HAP-1 (cell line): ENCODE measurements at places on chromosomes 16 and 17.

DNA sequence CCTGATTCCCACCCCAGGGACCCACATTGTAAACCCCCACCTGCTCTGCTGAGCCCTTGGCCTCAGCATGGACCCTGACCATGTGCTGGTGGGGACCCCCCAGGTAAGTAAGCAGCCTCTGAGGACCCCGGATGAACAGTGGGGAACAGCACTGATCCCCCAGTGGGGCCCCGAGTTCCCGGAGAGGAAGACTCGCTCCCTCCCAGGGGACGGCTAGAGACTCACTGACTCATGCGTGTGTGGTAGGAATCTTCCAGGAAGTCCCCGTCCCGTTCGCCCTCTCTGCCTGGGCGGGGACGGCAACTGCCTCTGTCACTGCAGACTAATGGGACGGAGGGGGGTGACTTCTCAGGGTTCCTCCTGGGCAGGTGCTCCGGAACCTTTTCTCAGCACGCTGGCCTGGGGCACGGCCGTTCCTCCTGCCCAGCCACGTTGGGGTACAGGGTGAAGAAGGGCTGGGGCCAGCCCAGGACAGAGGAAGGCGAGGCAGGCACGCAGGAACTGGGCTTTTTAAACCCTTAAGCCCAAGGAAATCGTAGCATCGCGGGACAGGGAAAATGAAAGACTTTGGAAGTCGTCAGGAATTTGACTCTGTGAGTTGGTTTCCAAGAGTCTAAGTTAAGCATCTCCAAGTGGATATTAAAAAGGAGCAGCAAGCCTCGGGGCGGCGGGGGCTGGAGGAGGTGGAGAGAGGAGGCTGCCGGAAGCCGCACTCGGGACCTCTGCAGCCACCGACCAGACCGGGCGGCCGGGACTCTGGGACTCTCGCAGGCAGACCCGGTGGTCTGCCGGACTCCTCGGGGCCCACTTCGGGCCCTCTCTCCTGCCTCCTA, 178.7 kb downstream of the SEC14L1 start:
- DNase-seq: peak; percentile 85

DNA sequence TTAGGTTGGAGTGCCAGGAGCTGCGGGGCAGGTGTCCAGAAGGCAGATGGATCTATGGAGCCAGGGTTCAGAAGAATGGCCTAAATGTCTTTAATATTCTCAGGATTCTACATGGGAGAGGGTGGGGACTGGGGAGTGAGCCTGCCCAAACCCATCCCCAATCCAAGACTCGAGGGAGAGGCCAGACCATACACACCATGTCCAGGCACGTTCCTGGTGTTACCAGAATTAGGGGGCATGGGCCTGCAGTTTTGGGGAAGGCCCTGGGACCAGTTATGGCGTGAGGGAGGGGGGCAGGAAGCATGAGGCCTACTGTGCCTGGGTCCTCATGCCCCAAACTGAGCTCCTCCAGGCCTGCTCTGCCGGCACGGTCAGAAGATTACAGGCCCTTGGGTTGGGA, 1.9 kb downstream of the TAX1BP3 start:
- no peak for DNase-seq

- no peak for DNase-seq
Measured at GRCh38 chr16:3922241-3922640, 41.7 kb upstream of the CREBBP start.

- DNase-seq: no peak
Measured at GRCh38 chr16:55529018-55529417, 20.1 kb downstream of the LPCAT2 start.

DNA sequence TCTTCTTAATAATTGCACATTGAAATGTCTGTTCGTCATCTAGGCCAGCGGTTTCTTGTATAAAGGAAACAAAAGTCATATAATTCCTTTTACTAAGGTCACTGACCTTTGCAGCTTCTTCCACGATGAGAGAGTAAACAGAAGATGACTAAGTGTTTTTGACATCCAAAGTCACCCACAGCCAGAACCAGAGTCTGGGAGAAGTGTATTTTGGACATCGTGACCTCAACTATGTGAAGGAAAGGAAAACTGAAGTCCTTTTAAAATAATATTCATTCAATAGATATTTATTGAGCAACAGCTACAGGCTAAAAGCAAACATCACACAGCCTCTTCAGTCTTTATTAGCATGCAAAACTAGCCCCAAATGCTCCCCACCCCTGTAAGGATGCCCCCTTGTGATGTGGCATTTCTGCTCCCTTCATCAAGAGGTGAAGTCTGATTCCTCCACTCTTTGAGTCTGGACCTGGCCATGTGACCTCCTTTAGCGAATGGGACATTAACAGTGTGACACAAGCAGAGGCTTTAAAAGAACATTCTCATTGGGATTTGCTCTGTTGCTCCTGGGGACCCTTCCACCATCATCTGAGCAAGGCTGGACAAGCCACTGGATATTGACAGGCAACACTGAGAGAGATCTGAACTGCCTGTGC, 8.1 kb upstream of the PMP22 start:
- no peak for DNase-seq

GRCh38 chr17:82213251-82214011, 789 bp upstream of the CCDC57 start:
- DNase-seq: peak; percentile 33

GRCh38 chr17:55402374-55402773, 19.3 kb downstream of the MMD start:
- peak; percentile 68 for DNase-seq

- no peak for DNase-seq
Measured at GRCh38 chr16:9870962-9871361, 311.3 kb downstream of the GRIN2A start.

DNA sequence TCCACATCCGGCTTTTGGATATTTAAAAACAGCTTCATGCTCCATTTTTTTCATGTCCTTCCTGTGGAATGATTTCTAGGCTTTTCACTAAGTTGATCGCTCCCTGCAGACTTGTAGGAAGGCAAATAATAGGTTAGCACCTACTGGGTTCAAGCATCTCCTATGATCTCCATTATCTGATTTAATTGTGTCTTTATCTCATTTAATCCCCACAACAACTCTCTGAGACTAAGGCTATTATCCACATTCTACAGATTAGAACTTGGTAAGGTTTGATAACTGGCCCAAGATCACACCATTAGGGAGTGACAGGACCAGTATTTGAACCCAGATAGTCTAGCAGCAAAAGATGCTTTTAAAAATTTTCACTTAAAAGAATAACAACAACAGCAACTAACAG, 46.2 kb upstream of the HOXB9 start:
- DNase-seq: no peak

GRCh38 chr16:30728899-30729672, 19.1 kb upstream of the PHKG2 start:
- DNase-seq: no peak

DNA sequence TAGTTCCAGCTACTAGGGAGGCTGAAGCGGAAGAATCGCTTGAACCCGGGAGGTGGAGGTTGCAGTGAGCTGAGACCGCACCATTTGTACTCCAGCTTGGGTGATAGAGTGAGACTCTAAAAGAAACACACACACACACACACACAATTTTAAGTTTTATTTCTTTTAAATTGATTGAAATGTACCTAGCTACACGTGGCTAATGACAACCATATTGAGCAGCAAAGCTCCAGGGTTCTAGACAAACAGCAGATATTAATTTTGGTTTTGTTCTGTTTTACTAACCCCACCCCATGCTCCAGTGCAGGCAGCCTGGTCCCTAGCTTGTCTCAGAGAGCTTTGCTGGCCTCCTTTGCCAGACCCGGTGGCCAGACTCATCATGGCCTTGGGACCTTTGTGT, 16.0 kb upstream of the RAI1 start:
- no peak for DNase-seq

DNA sequence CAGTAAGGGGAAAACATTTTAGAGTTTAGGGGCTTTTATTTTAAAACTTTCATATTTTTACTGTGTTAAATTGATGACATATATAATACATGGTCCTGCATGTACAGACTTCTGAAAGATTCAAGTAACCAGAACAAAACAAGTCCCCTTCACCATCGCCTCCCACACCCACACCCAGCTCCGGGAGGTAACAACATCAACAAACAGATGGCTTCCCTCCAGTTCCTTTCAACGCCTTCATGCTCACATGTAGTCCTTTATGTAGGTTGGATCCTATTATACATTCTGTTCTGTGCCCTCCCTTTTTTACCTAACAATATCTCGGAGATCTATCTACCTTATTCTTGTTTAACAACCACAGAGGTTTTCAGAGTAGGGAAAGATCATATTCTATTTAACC, 30.5 kb downstream of the GINS3 start:
- DNase-seq: no peak

DNA sequence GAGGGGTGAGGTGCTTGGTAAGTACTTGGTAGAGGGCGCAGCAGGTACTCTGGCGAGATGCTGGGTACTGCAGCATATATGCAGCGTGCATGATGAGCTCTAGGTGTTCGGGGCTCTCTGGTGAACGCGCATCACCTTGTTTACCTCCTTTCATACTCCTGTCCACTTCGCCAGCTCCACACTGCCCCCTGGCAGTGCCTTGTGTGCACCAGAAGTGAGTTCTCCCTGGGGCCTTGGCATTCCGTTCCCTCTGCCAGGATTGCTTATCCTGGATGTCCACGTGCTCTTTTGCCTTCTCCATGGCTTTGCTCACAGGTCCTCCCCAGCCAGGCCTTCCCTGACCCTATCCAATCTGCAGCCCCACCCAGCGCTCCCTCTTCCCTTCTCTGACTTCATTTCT, 154.2 kb downstream of the MRM1 start:
- peak; percentile 78 for DNase-seq

DNA sequence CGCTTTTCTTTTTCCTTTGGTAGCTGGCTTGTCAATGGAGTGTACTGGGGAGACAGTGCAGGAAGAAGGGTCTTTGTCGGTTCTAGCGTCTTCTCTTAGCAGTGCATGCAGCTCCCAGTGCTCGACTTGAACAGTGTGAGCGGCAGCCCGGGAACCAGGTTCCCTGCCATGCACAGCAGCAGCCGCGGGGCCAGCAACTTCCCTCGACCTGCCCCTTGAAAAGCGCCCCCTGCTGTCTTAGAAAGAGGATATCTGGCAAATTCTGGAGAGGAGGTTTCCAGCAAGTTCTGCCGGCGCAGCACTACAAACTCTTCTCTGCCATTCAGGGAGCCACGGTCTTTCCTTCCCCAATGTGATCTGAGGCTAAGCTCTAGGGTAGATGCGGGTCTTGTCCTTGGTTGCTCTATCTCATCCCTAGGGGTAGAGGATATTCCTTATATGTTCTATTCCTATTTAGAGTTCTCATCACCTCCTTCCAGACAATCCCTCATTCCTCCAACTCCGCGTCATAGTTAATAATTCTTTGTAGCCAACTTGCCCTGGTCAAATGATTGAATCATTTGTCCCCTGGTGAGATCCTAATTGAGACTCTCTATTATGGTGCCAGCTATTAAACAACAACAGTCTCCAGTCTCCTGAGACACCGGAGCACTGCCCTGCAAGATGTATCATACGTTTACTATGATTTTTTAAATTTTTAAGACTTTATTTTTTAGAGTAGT, 451.3 kb downstream of the PMP22 start:
- DNase-seq: peak; percentile 7

- no peak for DNase-seq
Measured at GRCh38 chr17:42132941-42133340, 10.3 kb downstream of the HSPB9 start.

DNA sequence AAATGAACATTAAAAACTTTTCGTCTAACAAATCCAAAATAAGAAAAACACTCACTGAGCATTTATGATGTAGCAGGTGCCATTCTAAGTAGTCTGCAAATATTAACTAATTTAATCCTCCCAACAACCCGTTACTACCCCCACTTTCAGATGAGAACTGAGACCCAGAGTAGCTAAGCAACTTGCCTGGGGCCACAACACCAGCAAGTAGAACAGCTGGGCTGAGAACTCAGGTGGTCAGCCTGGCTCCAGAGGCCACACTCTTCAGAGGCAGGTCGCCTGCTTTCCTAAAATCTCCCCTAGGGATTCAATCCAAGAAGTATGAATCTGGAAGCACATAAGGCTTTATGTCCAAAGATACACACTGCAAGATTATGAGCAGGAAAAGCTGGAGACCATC, 6.2 kb downstream of the MBTPS1 start:
- DNase-seq: no peak

DNA sequence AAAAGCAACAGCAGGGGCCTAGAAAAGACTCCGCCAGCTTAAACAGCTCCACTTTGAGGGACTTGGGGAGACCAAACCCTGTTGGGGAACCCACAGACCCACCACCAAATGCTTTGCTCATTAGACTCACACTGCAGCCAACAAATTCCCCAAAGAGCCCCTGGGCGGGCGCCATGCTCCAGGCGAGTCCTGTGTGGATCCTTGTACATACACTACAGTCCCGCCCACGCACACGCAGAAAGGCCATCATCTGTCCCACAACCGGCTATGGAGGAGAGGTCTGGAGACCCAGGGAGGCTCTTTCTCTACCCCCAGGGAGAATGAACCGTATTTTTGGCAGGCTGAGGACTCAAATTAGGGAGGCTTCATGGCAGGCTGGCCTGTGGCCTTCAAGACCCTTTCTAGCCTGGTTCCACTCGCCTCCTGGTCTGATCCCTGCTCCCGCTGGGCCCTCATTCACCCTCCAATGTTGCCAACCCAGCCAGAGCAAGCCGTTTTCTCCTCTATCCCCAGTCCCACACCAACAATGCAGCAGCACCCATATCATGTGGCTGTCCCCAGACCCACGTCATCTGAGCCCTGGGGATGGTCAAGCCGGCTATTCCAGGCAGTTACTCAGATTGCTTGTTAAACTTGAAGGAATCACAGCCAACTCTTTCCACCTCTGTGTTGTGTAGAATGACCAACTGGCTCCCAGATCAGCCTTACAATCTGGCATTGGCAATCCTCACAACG, 27.2 kb downstream of the ZNF423 start:
- no peak for DNase-seq

GRCh38 chr16:50836121-50836621, 94.3 kb downstream of the CYLD start:
- DNase-seq: peak; percentile 23

- DNase-seq: no peak
Measured at GRCh38 chr16:17107450-17107849, 363.3 kb downstream of the XYLT1 start.

- DNase-seq: no peak
Measured at GRCh38 chr16:58035356-58036170, 10.0 kb downstream of the MMP15 start.

DNA sequence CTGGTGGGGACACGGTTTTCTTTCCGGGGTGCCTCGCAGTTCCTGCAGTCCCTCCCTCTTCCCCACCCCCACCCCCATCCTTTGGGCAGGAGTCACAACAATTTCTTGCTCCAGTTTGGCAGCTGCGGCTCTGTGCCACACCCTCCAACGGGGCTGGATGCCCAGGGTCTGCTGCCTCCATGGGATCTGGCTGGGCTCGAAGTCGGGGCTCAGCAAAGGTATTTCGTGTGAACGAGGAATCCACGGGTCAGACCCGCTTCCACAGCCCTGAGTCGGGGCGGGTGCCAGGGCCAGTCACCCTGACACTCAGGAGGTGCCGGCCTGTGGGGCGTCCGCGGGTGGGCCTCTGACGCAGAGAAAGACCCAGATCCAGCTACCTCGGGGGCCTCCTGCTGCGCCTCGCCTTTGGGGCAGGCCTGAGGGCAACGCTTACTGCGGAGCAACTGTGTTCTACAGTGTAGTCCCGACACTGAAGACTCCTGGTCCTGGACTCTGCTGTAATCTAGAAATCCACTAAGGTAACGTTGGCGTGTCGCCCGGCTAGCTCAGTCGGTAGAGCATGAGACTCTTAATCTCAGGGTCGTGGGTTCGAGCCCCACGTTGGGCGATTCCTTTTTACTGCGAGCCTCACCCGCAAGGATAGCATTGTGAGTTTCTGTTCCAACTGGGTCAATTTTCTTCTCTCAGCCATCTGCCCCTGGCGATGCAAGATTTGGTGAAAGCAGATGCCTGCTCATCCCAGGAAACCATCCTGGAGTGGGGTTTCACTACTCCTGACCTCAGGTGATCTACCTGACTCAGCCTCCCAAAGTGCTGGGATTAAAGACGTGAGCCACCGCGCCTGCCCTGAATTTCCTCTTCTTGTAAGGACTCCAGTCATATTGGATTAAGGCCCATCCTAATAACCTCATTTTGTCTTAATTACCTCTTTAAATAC, 12.6 kb upstream of the OR1F1 start:
- no peak for DNase-seq
